ENCODE measurements at places on chromosomes 5 and 9.
A peak's percentile ranks its signal among the peaks of the same experiment; 100 is the strongest.

DNA sequence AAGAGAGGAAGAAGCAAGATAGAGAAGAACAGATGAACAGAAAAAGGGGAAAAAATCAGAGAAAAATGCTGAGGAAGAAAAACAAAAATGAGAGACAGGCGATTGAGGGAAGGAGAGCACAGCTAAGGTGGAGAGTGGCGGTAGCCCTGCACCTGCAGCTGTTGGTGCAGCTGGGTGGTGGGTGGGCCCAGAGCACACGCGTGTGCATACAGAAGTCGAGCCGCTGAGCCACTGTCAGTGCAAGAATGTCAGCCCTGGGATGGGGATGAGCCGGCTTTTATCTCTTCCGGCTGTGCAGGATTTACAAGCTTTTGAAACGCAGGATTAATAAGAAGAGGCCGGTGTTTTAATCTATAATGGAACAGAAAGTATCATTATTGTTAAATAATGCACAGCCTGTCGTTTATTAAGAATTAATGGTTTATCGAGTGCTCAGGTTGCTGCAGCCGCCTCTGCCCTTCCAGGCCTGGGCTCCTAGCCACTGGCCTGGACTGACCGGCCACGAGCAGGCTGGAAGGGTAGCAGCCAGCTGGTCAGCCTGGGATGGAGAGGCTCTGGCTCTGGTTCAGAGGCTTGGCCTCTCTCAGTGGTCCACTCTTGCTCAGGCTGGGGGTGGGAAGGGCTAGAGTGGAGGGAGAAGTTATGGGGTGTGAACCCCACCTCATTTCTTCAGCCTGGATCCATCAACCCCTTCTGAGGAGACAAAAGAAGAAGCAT is 68.7 kb downstream of the PCDH1 start:
- DNase-seq, result no peak

DNA sequence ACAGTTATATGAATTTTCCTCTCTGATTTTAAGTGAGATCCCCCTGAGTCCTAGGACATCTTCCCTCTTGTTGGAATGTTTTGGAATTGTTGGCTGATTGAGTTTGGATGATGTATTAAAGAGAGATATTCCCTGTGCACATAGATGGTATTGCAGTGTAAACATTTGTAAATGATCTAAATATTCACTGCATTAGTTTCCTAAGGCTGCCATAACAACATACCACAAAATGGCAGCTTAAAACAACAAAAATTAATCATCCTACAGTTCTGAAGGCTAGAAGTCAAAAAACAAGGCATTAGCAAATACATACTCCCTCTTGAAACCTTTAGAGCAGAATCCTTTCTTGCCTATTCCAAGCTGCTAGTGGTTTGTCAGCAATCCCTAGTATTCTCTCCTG is 38.0 kb upstream of the MROH2B start:
- no peak for DNase-seq

- no peak for DNase-seq
Measured at GRCh38 chr9:132040246-132040645, 39.4 kb downstream of the MED27 start.

- no peak for DNase-seq
Measured at GRCh38 chr5:79831381-79832309, 142.0 kb downstream of the CMYA5 start.

DNA sequence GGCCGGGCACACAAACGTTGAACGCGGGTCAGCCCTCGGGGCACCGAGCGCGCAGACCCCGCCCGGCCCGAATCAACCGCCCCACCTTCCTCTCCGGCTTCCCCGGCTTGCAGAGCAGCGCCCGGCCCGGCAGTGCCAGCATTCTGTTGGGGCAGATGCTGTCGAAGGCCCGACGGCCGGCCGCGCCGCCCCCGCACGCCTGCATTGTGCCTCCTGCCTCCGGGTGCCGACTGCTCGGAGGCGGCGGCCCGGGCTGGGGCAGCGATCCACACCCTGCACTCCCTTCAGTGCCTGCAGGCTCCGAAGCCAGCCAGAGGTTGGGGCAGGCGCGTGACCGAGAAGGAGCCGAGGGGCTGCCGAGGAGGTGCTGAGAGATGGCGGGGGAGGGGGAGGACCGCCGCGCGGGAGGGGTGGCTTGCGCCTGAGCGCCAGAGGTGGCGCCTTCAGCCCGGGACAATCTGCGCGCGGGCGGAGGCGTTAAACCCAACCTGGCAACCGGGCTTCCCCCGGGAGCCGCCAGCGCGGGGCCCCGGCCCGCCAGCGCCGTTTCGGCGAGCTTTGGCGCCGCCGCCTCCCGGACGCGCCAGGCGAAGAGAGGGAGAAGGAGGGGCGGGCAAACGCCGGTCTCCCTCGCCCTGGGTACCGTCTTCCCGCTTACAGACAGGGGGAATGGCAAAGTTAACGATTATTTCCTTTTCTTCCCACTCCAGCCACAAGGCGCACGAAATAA is at the start of gene MCIDAS:
Gene MCIDAS, minus strand, starts transcription at position 382 of the 730 bp plus-strand sequence. Its CDS starts 177 bp downstream, at position 205.
- DNase-seq, result peak; percentile 28

DNA sequence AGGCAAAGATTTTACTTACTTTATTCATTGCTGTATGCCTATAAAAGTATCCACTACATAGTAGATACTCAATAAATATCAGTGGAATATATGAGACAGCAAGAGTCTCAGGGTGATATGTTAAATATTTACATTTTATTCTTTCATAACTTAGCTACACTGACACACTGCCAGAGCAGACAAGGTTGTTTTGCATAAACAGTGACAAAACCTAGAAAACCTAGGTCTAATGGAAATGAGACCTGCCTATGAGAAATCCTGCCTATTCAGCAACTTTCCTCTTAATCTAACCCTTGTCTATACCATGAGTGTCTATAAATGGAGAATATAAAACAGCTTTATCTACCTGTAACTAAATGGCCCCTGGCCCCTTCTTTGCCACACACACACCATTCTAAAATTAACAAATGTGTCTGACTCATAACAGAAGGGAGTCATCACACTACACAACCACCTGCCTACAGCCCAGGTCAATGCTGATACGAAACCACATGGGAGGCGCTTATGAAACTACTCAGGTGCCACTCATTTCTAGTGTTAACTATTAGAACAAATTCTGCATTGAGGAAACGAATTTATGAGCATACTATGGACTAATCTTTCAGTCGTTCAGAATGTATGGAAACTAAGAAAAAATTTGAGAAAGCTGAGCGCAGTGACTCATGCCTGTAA is 60.3 kb downstream of the UBAP2 start:
- DNase-seq, result no peak

DNA sequence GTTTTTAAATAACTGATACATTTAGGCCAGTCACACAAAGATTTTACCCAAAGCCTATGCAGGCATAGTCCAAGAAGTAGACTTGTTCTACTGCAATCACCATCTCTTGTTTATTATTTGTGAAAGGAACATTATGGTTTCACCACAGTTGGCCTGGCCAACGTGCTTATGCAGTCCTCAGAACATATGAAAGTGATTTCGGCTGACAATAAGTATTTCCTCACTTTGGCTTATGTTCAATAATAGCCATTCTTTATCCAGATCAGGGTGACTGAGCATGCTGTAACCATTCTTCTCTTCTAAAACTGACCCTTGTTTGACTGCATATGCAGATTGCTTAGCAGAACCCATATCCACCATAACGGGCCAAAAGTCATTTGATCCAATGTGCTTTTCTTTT is 76.6 kb upstream of the CCDC152 start:
- no peak for DNase-seq

DNA sequence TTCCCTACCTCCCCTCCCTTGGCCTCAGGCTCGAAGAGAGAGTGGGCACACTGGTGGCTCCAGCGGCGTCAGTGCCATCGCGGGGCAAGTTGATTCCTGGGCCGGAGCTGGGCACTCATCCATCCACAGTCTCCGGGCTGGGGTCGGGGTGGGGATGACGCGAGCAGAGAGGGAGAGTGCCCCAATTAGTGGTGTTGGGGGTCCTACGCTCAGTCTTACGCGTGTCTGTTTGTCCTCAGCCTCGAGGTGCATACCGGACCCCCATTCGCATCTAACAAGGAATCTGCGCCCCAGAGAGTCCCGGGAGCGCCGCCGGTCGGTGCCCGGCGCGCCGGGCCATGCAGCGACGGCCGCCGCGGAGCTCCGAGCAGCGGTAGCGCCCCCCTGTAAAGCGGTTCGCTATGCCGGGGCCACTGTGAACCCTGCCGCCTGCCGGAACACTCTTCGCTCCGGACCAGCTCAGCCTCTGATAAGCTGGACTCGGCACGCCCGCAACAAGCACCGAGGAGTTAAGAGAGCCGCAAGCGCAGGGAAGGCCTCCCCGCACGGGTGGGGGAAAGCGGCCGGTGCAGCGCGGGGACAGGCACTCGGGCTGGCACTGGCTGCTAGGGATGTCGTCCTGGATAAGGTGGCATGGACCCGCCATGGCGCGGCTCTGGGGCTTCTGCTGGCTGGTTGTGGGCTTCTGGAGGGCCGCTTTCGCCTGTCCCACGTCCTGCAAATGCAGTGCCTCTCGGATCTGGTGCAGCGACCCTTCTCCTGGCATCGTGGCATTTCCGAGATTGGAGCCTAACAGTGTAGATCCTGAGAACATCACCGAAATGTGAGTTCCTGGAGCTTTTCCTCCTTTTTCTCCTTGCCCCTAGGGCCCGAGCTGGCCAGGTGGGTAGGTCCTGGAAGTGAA is 861 bp downstream of the NTRK2 start:
- DNase-seq, result no peak

DNA sequence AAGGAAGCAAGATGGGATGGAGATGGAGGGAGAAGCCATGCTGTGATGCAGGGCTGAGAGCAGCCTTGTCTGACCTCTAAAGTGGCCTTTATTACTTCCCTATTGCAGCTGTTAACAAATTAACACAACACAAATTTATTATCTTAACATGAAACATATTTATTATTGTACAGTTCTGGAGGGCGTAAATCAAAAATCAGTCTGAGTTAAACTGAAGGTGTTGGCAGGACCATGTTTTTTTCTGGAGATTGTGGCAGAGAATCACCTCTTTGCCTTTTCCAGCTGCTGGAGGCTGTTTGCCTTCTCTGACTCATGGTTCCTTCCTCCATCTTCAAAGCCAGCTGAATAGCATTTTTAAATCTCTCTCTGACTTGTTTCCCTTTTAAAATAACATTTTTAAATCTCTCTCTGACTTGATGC is 7.2 kb upstream of the MCC start:
- DNase-seq, result no peak

DNA sequence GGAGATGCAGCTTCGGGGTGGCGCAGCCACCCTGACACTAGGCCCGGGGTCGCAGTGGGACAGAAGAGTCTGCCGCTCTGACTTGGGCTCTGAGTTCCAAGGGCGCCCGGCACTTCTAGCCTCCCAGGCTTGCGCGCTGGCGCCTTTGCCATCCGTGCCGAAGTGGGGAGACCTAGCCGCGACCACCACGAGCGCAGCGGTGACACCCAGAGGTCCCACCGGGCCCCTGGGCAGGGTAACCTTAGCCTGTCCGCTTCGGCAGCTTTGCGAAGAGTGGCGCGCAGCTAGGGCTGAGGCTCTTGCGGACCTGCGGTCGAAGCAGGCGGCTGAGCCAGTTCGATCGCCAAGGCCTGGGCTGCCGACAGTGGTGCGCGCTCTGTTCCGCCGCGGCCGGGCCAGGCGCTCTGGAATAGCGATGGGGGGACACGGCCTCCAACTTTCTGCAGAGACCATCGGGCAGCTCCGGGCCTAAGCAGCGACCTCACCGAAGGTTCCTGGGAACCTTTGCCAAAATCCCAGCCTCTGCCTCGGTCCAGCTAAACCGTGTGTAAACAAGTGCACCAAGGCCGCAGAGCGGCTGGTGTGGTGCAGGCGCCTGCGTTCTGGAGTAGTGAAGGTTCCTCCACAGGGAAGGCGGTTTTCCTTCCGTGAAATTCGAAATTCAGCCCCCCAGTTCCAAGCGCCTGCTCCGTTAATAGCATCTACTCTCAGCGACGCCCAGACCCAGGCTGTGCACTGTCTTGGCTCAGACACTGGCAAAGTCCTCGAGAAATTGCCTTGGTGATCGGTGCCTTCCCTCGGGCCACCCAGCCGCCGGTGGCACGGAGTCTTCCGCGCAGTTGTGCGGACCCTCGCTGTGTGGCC is 7.4 kb downstream of the TLX3 start:
- no peak for DNase-seq

- no peak for DNase-seq
Measured at GRCh38 chr5:178817506-178817905, 42.2 kb upstream of the ZNF354B start.

- no peak for DNase-seq
Measured at GRCh38 chr5:3006961-3007551, 255.6 kb upstream of the IRX2 start.

GRCh38 chr9:73239570-73240265 is 88.1 kb downstream of the ANXA1 start:
- no peak for DNase-seq

DNA sequence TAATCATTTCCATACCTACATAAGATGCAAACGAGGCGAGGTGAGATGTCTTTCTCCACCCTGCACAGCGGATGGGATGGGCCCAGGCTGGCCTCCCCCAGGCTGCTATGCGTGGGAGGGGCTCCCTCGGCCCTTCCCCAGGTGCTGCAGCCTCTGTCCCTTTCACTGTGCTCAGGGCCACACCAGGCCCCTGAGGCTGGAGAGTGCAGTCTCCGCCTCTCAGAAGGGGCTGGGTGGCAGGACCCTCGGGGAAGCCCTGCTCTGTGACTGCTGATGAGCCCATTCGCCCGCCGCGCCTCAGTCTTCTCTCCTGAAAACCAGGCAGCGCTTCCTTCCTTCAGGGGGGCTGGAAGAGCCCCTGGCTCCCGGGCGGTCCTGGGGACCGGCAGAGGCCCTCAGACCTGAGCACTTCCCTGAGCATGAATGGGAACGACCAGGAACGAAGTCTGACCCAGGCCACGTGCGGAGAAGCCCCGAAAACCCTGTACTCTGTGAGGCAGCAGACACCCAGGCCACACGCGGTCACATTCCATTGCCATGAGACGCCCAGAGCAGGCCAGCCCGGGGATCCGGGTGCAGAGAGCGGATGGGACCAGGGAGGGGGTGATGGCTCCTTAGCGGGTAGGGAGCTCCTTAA is 21.9 kb upstream of the NOTCH1 start:
- DNase-seq, result no peak

DNA sequence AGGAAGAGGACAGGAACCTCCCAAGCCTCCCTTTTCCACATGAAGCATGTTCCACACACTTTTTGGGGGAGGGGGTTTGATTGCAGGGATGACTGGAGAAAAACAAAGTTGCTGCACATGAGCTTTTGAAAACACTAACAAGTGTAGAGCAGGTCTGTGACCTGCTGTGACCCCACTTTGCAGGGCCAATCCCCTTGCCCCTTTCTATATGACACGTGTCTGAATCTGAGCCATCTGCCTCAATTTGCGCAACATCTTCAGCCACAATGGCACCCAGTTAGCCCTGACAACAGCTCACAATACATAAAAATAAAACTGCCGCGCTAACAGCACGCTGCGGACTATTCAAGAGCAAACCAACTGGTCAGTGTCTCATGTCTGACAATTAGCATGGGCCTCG is 227.8 kb upstream of the TBCA start:
- DNase-seq, result no peak

DNA sequence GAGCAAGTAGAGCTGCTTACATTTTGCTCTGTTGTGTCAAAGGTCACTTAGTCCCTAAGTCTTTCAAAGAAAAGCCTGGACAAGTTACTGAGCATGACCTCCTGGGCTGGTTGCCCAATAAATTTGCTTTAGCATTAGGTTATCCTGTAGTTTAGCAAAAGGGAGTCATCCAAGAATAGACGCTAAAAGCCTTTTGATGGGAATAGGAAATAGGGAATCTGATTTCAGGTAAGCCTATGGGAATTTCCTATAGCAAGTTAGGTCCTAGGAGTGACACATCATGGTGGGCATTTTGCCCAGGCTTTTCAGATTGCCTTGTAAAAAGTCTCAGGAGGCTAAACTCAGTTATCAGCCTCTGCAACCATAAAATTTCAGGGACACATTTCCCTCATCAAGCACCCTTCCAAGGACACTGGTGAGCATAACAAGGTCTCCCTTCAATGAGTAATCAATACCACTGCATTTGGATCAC is 67.6 kb upstream of the RANBP3L start:
- DNase-seq, result no peak

Data from CD4-positive, alpha-beta memory T cell (primary cell).